ENCODE measurements at places on chromosomes 12 and 14.

- DNase-seq, result no peak
Observed at GRCh38 chr12:66232263-66232662, 43.2 kb downstream of the IRAK3 start.

GRCh38 chr12:100564090-100564489, 9.4 kb upstream of the GAS2L3 start:
- DNase-seq, result no peak

- no peak for DNase-seq
Observed at GRCh38 chr14:31228533-31228932, 20.9 kb upstream of the HECTD1 start.

- DNase-seq, result no peak
Observed at GRCh38 chr12:53596920-53597363, 29.2 kb downstream of the ATF7 start.

DNA sequence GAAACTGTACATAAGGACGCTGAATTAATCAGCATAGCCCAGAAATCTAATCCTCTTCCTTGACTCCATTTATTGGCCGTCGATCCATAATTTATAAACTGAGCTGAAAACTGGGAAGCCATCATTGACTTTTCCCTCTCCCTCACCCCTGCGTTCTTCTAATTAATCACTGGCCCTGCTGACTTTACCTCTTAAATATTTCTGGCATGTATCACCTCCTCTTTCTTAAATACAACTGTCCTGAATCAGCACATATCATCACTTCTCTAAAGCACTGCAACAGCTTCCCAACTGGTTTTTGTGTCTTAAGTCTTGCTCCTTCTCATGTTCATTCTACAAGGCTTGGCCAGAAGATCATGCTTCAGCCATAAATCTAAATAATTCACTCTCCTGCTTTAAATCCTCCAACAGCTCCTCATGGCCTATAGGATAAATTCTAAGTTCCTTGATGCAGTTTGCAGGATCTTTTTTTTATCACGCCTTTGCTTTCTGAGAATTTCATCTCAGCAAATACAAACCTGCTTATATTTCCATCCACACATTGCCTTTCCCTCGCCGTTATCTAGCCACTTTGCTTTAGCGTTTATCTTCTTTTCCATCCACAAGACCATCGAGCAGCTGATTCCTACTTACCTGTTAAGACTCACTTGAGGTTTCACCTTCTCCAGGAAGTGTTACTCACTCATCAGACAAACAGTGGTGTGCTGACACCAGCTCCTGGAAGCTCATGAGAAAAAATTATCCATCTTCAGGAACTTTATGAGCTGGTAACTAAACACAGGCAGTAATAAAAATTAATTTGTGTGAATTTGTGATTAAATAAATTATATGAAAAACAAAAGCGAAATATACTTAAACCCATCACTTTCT, 295.6 kb upstream of the FLRT2 start:
- no peak for DNase-seq

GRCh38 chr12:11568155-11568761, 81.2 kb upstream of the ETV6 start:
- DNase-seq, result no peak

- no peak for DNase-seq
Observed at GRCh38 chr12:84976133-84976532, 59.9 kb downstream of the TSPAN19 start.

- DNase-seq, result no peak
Observed at GRCh38 chr12:11778713-11779685, 129.5 kb downstream of the ETV6 start.

GRCh38 chr12:108826101-108826806, 31.1 kb downstream of the SSH1 start:
- no peak for DNase-seq

GRCh38 chr12:33438025-33438772, 1.4 kb downstream of the SYT10 start:
- DNase-seq, result no peak

All from CD4-positive, alpha-beta T cell treated with Interleukin-12 subunit alpha and Interleukin-12 subunit beta, for 1 hour (primary cell).